Muscle of back (tissue), 13 donors: ENCODE measurements at places on chromosomes 4 and X. TPM values are rescaled to one million over a fixed set of nuclear protein-coding genes. Genes with fewer than 3 reads are reported as not detected.

NAT8L gene
- 2.3 TPM for polyA plus RNA-seq

CFAP99 gene
- polyA plus RNA-seq: 0.17 TPM

CXCL3 gene
- polyA plus RNA-seq: not detected

CPLX1 gene
- 0.36 TPM for polyA plus RNA-seq

SLC9B1 gene
- 2.5 TPM for polyA plus RNA-seq

CTAG1B gene
- not detected for polyA plus RNA-seq
